Frontal cortex (tissue), 4 donors: ENCODE measurements at places on chromosomes 1 and 21.

DNA sequence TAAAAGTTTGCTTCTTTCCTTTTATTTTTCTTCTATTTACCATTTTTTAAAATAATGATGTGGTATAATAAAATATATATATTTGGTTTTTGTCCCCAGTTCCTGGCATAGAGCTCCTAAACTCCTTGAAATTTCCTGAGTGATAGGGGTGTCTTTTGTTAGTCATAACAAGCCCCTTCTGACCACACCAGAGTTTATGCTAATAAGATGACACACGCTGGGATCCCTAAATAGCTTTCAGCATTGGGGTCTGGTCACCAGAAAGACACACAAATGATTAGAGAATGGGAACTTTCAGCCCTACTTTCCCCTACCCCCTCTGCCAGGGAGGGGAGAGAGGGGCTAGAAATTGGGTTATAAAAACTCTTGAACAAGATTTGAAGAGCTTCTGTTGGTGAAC, 56.2 kb downstream of the COL24A1 start:
- DNase-seq: no peak

- no peak for DNase-seq
Observed at GRCh38 chr21:16258844-16259611, 529.2 kb downstream of the USP25 start.

- no peak for DNase-seq
Observed at GRCh38 chr1:229653420-229653819, 27.4 kb downstream of the URB2 start.

DNA sequence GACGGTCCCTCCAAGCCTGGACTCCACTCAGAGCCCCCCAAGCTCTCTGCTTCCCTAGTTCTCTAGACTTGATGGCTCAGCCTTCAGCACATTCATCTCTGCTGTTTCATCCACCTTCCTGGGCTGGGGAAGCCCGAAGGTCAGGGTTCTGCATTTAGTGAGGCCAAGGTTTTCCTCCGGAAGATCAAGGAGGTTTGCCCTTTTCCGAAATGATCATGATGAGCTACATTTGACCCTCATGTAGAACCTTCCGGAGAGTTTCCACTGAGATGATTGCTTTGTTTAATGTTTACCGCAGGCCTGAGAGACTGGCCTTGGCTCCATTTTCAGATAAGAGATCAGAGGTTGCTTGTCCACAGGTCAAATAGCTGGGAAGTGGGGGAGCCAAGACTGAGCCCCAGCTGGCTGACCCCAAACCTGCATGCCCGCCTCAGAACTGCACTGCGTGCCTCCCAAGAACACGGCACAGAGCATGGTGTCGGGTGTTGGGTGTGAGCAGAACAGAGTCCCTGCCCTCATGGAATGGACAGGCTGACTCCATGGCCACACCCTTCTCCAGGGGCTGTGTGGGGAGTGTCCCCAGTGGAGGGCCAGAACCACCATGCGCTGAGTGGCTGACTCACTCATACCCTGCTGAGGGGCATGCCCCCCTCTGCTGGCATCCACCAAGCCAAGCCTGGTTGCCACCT, 200.8 kb upstream of the TMEM51 start:
- no peak for DNase-seq

DNA sequence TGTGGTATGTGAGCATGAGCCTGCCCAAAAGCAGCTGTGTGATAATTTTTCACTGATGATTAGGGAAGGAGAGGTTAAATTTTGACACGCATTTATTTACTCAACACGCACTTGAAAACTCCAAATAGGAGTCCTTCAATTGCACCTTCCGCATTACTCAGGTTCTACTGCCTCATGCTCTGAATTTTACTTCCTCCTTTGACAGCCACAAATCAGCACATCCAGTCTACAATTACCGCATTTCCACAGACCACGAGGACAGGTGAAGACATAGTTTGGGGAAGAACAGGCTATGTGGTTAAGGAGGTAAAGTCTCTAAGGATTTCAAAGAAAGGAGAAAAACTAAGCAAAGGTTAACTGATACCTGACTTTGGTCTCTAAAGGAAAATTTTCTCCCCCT, 2.6 kb downstream of the CAPN8 start:
- no peak for DNase-seq

- DNase-seq: no peak
Observed at GRCh38 chr1:233299450-233299849, 3.9 kb upstream of the PCNX2 start.

- no peak for DNase-seq
Observed at GRCh38 chr1:89484092-89485038, 40.3 kb upstream of the LRRC8B start.

DNA sequence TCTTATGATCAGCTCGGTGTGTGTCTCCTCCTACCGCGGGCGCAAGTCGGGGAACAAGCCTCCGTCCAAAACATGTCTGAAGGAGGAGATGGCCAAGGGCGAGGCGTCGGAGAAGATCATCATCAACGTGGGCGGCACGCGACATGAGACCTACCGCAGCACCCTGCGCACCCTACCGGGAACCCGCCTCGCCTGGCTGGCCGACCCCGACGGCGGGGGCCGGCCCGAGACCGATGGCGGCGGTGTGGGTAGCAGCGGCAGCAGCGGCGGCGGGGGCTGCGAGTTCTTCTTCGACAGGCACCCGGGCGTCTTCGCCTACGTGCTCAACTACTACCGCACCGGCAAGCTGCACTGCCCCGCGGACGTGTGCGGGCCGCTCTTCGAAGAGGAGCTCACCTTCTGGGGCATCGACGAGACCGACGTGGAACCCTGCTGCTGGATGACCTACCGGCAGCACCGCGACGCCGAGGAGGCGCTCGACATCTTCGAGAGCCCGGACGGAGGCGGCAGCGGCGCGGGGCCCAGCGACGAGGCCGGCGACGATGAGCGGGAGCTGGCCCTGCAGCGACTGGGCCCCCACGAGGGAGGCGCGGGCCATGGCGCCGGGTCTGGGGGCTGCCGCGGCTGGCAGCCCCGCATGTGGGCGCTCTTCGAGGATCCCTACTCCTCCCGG, 1.5 kb downstream of the KCNC4 start:
- DNase-seq: no peak

- DNase-seq: no peak
Observed at GRCh38 chr1:184190616-184191015, 139.1 kb downstream of the TSEN15 start.

DNA sequence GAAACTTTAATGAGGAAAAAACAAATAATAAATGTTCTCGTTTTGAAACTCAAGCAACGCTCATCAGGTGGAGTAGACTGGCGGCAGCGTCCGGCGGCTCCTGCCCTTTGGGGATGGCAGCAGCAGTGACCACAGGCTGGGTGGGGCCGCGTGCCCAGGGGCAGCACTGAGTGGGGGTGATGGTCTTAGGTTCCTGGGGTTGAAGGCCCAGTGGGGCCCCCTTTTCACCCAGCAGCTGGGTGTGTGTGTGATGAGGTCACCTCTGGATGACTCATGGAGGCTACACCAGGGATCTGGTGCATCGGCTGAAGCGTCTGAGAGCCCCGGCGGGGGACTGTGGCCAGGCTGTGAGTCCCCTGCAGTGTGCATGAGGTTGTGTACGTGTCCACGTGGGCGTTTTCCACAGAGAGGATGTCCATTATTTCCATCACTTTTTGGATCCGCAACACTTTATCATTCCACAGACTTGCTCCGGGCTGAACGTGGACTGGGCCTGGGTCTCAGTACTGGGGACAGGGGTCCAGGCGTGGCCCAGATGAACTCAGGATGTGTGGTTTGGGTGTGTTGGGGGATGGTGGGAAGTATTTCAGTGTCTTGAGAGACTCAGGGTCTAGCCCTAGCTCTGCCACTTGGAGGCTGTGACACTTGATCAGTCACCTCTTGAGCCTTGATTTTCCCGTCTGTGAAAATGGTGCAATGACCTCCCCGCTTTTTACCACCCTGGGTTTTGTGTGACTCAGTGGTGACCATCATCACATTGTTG, 25.6 kb downstream of the LDLRAP1 start:
- no peak for DNase-seq

- DNase-seq: no peak
Observed at GRCh38 chr1:58861506-58861905, 77.7 kb upstream of the JUN start.
